ENCODE measurements at places on chromosomes 1 and 21.

DNA sequence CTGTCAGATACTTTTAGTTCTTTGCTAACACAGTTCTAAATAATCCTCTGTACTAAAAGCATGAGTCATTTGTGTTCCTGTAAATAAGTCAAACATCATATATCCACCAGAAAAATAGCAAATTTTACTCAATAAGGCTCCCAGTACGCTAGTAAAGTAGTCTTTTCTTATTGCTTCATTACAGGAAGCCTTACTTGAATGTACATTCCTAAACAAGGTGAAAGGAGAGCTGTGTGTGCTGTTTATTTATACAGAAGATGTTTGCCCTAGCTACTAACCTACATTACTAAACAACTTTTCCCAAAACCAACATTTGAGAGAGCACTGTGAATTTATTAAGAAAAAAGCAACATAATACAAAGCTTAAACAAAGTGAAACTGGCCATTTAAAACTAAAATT lies 52.0 kb downstream of the ZNHIT6 start:
- DNase-seq, result no peak

DNA sequence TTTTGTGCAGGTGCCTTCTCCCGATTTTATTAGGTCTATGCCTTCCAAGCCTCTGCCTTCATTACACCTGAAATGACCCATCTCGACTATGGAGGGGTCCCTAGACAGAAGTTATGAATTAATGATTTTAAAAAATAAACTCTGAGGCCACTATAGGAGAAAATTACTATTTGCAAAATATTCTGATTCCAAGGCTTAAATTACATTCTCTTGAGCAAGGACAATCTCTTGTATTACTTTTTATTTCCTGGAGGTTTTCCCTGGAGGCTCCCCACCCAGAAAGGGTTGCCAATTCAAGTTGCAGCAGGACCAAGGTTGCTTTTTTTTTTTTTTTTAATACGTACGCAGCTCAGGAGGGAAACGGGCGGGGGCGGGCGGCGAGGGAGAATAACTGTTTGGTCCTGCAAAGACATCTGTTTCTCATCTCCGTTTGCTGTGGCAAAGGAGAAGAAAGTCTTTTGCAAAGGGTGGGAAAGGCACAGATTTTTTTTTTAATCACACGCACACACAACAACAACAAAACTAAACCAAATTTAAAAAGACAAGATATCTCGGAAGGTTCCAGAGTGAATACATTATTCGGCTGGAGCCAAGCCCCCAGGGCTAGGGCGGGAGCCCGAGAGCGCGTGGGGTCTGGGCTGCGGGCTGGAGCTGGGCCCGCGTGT lies 618 bp upstream of the SERTAD4 start:
- DNase-seq, result no peak

DNA sequence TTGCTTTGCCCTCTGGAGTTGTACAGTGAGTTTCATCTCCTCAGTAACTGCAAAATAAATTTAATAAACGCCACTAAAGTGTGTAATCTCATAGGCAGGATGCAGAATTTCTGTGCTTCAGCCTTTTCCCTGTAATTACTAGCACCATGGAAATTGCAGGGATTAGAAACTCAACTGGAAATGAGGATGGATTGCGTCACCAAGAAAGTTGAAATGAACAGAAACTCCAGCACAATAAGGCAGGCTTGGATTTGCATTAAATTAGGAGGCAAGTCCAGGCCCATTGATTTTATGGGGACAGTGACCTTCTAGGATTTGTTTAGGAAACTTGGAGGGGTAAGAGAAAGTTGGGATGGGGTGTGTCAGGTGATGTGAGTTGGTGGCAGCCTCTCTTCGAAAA lies 197.5 kb downstream of the PTPRU start:
- DNase-seq, result no peak

GRCh38 chr1:58649555-58649954 lies 50.3 kb downstream of the MYSM1 start:
- DNase-seq, result no peak

GRCh38 chr1:25837262-25837875 lies 17.6 kb downstream of the MTFR1L start:
- no peak for DNase-seq

DNA sequence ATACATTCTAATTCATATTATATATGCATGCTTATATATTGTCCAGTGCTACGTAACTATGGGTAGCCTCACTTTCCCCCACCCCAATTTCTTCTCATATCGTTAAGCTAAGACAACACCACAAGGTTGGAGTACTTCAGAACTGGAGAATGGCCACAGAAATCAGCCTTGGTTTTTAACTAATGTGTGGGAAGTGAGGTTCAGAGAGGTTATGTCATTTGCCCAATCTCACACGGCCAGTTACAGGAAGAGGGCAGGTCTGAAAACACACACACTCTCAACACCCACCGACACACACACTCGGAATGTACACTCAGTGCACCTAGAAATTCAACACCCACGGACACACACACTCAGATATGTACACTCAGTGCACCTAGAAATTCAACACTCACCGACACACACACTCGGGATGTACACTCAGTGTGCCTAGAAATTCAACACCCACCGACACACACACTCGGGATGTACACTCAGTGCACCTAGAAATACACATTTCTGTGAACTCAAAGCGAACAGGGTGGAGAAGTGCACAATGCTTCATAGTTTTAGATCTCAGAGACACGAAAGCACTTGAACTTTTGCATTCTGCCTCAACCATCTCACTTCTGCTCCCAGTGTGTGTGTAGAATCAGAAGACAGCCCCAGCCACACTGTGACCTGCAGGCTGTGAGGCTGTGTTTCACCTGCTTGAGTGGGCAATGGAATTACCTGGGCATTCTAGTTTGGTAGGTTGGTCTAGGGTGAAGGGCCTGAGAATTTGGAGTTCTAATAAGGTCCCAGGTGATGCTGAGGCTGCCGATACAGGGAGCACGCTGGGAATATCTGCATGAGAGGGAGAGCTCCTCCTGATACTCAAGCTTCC lies 170.4 kb downstream of the CLIC6 start:
- DNase-seq, result no peak
